Stimulated activated CD8-positive, alpha-beta memory T cell treated with anti-CD3 and anti-CD28 coated beads, Interleukin-4, amount 100 ng/mL, for 4 hours (primary cell): ENCODE measurements at places on chromosomes 1 and 21.

- no peak for DNase-seq
These were observed 32.4 kb downstream of the PRMT2 start for GRCh38 chr21:46667741-46668380.

- DNase-seq, result no peak
These were observed 113.0 kb upstream of the VAV3 start for GRCh38 chr1:108077991-108078390.

GRCh38 chr1:2415337-2415736 lies 3.0 kb upstream of the PEX10 start:
- DNase-seq, result no peak

GRCh38 chr1:85074365-85074964 lies 26.2 kb upstream of the MCOLN3 start:
- DNase-seq, result no peak

DNA sequence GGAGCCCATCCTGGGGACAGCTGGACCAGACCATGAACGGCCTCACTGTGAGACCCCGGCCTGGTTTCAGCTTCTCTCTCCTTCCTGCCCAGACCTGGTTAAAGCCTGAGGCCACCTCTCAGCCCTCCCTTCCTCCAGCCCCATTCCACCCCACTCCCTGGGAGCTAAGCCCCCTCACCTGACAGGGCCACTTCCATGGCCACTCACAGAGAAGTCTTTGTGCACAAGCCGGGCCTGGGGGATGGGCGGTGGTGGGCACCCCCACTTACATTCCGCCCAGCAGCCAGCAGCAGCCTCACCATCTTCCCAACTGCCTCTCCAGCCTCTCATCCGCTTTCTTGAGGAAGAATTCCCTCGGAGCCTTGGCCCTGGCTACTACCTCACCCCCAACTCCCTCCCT lies 40.4 kb downstream of the RHBG start:
- DNase-seq, result no peak

DNA sequence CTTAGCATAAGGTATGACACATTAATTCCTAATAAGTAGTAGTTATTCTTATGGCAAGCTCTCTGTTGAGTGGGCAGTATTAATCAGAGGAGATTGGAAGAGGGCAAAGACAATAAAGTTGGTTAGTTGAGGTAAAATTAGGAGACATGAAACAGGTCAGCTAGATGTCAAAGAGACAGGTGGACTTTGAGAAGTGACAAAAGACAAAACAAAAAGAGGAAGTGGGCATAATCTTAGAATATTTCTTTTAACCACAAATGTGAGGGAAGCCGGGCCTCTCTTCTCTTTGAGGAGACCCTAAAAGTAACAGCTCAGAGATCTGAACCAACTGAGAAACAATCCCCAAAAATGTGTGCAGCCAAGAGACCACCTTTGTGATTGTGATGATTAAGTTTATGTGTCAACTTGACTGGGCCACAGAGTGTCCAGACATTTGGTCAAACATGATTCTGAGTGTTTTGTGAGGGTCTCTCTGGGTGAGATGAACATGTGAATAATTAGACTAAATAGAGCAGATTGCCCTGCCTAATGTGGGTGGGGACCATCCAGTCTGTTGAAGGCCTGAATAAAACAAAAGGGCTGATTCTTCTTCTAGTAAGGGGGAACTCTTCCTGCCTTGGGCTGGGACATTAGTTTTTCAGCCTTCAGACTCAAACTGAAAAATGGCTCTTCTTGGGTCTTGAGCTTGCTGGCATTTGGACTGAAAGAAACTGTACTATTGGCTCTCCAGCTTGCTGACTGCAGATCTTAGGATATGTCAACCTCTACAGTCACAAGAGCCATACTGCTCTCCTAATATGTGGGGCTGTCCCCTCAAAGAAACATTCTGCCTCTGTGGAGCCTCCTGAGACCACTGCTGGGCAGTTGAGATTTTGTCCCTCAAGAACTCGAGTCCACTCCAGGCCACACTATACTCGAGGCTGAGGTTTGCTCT lies 40.0 kb downstream of the FCRL5 start:
- no peak for DNase-seq

DNA sequence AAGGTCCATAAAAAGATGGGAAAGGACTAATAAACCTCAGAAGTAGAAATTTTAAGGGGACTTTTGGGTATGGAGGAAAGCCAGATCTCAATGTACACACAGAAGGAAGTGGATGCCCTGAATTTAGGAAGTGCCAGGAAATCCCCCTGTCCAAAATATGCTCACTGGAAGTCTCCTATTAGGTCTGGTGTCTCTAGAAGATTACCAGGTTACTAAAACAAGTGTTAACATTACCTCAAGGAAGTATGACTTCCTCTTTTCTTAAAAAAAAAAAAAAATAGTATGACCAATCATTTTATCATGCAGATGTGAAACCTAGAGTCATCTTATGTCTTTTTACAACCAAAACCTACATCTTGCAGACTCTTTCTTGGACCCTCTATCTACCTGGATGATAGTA lies 30.7 kb downstream of the CD58 start:
- no peak for DNase-seq

- DNase-seq, result no peak
These were observed 80.1 kb upstream of the KCNK2 start for GRCh38 chr1:215002471-215002870.

GRCh38 chr1:116256286-116256649 lies 116.8 kb upstream of the ATP1A1 start:
- DNase-seq, result no peak

DNA sequence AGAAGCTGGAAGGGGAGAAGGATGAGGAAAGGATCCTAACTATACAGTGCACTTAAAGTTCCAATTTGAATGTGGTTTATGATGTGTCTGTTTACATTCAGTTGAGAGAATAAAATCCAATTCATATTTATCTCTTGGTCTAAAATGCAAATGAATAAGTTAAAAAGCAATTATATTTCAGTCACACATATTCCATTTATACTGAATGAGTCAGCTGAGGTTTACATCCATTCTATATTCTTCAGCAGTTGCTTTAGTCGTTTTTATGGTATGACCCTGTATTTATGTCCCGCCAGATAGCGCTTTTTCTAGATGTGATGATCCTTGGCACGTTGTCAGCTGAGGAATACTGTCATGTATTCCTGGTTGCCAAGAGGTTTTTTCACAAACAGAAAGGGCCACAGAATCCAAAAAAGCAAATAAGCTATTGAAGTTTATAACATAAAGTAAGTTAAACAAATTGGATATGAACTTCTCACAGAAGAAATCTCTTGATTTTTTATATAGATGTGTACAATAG lies 866.2 kb downstream of the NCAM2 start:
- DNase-seq, result no peak

- DNase-seq, result no peak
These were observed 4.1 kb downstream of the SERINC2 start for GRCh38 chr1:31417148-31417547.

- no peak for DNase-seq
These were observed 745 bp downstream of the MUL1 start for GRCh38 chr1:20507248-20507563.

- no peak for DNase-seq
These were observed 181.2 kb downstream of the TGFBR3 start for GRCh38 chr1:91704746-91705145.

GRCh38 chr1:204409836-204410687 lies 1.6 kb downstream of the PPP1R15B start:
- DNase-seq, result no peak

- no peak for DNase-seq
These were observed 9.0 kb upstream of the GPR153 start for GRCh38 chr1:6269720-6270400.

DNA sequence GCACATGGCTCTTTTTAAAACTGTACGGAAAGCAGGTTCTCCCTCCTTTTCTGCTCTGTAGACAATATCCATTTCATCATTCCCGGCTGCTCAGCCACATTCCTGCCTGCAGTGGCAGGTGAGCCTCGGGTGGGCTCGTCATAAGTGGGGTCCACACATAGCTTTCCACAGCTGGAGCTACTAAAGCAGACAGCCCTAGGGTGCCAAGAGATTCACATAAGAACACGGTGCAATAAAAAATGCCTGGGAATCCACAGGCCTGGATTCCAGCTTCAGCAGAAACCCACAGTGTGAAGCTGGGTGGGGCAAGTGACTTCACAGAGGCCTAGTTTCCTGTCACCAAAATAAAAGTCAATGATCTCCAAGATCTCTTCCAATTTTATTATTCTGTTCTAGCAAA lies 96.4 kb downstream of the MIS18A start:
- DNase-seq, result no peak
